ENCODE measurements at places on chromosomes 6 and 20.
A peak's percentile ranks its signal among the peaks of the same experiment; 100 is the strongest.

GRCh38 chr20:32358883-32359632 lies 927 bp downstream of the ASXL1 start:
- DNase-seq: peak; percentile 70

GRCh38 chr6:161476711-161477110 lies 202.8 kb upstream of the AGPAT4 start:
- DNase-seq: no peak

DNA sequence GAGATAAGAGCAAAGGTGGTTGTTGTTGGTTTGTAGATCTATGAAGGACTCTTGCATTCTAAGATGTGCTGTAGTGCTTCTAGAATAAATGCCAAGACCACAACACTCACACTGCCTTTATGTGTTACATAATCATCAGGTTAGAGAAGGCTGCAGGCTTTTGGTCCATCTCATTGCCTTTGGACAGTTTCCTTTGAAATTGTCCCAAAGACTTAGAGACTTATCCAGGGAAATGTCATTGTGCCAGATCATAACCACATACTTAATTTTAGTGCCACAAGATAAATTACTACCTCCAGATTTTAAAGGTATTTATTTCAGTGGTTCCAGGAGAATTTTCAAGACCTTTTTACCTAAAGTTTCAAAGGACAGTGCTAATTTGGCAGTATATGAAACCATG lies 666.6 kb upstream of the CITED2 start:
- DNase-seq: no peak

DNA sequence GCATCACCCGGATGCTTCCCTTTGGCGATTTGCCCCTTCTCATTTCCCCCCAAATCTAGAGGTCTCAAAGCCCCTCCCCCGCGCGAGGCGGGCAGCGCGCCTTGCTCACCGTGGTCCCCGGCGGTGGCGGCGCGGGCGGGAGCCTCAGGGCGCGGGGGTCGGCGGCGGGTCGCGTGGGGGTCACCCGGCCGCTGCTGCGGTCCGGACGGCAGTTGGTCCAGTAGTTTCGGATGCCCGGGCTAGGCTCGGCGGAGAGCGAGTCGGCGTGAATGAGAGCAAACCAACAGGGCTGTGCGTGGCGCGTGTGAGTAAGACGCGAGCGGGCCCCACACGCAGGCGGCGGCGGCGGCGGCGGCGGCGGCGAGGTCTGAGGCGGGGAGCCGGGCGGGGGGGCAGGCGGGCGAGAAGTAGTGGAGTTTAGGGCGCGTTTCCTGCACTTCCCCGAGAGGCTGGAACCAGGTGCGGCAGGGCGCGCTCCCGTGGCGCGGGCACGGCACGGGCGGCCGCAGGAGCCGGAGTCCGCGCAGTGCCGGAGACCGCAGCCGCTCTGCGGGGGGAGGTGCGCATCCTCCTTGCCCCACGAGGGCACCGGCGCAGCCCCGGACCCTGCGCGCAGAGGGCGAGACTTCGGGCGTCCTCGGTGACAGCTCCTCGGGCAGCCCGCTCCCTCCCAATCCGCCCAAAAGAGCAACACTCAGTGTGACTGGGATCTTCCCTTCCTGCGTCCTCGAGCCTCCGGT lies 567 bp downstream of the HS3ST5 start:
- DNase-seq: no peak

- no peak for DNase-seq
Measured at GRCh38 chr6:167049275-167049674, 50.1 kb downstream of the CEP43 start.

DNA sequence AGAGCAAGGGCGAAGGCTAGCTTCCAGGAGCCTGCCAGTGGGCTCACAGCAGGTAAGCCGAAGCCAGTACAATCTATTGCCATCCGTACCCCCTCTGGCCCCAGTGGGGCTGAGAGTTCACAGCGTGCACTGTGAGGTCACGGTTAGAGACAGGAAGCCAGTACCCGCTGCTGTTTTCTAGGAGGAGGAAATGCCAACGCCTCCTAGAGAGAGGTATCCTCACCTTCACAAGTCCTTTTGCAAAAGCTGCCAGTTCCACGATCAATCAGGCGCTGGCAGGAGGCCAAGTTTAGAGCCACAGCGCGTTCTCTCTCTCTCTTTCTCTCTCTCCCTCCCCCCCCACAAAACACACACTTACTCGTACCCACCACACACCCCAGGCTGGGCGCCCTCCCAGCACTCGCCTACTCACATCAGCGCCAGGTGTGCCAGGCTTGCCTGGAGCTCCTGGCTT lies 22.5 kb downstream of the COL9A1 start:
- DNase-seq: no peak

GRCh38 chr6:2492686-2493523 lies 247.5 kb upstream of the GMDS start:
- DNase-seq: no peak

- DNase-seq: no peak
Measured at GRCh38 chr6:163485388-163485851, 70.9 kb downstream of the QKI start.

- no peak for DNase-seq
Measured at GRCh38 chr20:51064137-51064536, 41.2 kb upstream of the KCNG1 start.

- DNase-seq: no peak
Measured at GRCh38 chr6:75778757-75779156, 29.7 kb downstream of the MYO6 start.

DNA sequence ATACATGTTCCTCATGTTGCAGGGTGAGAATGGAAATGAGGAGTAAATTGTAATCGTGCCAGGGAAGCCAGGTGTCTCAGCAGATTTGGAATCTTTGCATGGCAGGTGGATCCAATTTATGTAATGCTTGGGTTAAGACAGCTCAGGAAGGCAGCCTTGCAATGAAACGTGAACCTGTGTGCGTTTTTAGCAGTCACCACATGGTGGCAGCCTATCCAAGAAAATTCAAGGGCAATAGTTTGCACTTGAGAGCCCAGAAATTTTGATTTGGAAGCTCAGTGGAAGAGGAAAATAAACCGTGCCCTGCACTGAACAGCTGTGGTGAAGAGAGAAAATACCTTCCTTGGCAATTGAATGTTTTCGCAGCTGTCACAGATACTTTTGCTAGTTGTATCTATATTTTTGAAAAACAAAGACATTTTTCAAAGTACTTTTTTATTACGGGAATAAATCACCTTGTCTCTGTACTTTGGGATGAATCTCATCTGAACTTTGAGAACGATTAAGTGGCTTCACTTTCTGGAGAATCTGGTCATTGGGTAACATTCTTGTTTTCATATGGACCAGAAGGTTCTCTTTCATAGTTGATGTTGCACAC lies 26.5 kb downstream of the MTHFD1L start:
- DNase-seq: peak; percentile 43

DNA sequence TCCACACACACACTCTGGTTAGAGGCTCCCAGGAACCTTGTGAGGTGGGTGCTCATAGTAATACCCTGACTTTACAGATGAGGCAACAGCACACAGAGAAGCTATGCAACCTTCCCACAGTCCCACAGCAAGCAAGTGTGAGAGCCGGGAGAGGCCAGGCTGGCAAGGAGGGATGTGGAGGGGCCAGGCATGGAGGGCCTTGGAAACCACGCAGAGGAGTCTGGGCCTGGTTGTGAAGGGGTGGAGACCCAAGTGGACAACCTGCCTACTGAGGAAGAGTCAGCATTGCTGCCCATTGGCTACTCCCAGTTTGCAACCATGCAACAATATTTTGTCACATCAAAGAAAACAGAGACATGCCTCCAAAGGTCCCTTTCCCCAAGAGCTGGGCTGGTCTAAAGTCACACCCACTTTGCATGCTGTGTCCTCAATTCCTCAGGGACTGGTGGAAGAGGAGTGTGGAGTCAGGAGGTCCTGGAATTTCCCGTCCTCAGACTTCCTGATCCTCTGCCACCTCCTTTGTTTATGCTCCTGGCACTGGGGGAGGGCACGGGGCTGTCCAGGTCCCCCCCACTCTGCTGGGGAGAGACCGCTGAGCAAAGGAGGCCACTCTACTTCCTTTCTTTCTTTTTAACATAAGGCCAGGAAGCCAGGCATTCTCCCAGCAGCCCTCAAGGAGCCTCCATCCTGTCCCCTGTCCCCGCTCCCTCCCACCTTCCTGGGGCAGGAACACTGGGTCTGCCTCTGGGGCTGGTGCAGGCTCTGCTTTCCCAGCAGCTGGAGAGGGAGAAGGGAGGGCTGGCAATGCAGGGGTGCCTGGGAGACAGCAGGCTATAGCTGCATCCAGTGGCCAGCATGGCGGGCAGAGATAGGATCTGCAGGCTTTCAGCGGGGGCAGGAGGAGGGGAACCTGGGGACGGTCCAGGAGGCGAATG lies 68.3 kb downstream of the NOL4L start:
- DNase-seq: no peak

DNA sequence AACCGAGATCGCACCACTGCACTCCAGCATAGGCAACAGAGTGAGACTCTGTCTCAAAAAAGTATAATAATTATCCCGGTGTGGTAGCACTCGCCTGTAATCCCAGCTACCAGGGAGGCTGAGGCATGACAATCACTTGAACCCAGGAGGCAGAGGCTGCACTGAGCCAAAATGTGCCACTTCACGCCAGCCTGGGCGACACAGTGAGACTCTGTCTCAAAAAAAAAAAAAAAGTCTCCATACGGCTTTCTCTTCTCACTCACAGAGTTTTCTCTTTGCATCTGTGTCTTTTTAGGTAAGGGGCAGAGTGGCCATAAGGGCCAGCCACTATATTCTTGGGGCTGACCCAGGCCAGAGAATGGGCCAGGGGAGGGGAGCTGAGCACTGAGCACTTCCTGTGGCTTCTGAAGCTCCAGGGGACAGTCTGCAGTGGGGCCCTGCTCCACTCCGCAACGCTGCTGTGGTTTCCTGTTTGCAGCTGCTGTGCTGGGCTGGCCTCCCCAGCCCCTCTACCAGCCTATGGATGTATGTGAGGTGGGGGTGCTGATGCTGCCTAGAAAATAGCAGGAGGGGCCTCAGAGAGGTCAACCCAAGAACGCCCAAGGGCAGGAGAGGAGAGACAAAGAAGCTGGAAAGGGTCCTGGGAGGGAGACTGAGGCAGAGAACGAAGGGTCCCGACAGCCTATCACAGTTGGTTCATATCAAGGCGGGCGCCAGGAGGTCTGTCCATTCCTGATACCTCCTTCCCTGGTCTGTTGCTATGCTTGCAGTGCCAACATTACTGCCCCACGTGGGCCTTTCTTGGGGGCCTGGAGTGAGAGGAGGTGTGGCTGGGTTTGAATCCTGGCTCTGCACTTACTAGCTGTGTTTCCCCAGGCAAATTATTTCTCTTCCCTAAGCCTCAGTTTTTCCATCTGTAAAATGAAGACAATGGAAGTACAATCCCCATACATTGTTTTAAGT lies 16.0 kb downstream of the SLA2 start:
- DNase-seq: peak; percentile 54

- DNase-seq: no peak
Measured at GRCh38 chr20:50837532-50838321, 42.9 kb downstream of the BCAS4 start.

GRCh38 chr20:59634435-59635005 lies 30.2 kb downstream of the PHACTR3 start:
- no peak for DNase-seq

DNA sequence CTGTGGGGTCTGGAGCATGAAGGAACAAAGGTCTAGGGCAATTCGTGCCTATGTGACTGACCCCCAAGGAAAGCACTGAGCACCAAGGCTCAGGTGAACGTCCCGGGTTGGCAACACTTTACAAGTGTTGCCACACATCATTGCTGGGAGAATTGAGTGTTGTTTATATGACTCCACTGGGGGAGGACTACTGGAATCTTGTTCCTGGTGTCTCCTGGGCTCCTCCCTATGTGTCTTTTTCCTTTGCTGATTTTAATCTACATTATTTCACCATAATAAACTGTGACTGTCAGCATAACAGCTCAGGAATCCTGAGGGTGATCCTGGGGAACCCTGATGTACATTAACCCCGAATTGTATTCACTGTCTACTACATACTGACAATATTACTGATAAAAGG lies 207.7 kb upstream of the BMP2 start:
- DNase-seq: no peak

DNA sequence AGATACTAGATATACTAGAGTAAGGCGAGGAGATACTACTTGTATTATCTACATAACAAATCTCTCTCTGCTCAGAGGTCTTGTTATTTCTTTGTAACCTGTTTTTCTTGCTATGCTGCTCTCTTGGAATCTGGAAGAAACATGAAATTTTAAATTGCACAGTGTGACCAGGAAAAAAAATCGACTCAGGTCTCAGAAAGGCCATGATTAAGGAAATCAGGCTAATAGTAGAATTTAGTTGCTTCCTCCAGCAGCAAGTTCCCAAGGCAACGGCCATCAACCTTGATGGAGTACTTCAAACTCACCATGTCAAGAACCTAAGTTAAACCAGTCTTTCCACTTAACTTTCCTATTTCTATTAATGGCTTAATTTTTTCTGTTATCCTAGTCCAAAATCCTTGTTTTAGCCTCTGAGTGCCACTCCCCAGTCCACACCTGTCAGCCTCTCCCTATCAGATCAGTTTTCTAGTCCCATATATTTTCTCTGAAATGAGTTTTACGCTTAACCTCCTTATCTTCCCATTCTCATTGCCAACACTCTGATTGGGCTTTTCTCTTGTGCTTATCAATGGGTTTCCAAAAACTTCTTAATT lies 87.7 kb upstream of the BEND3 start:
- no peak for DNase-seq

GRCh38 chr20:46965477-46965876 lies 70.8 kb downstream of the EYA2 start:
- DNase-seq: no peak

DNA sequence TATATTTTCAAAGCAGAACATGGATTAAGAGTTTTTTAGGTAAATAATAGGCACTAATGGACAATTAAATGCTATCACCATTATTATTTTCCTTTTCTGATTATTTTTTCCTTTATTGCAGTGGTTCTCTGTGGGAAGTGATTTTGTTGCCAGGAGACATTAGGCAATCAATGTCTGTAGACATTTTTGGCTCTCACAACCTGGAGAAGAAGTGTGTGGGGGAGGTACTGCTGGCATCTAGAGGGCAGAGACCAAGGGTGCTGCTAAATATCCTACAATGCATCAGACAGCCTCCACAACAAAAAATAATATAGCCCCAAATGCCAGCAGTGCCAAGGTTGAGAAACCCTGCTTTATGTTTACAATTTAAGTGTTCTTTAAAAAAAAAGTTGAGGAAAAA lies 8.3 kb downstream of the IFNGR1 start:
- no peak for DNase-seq

DNA sequence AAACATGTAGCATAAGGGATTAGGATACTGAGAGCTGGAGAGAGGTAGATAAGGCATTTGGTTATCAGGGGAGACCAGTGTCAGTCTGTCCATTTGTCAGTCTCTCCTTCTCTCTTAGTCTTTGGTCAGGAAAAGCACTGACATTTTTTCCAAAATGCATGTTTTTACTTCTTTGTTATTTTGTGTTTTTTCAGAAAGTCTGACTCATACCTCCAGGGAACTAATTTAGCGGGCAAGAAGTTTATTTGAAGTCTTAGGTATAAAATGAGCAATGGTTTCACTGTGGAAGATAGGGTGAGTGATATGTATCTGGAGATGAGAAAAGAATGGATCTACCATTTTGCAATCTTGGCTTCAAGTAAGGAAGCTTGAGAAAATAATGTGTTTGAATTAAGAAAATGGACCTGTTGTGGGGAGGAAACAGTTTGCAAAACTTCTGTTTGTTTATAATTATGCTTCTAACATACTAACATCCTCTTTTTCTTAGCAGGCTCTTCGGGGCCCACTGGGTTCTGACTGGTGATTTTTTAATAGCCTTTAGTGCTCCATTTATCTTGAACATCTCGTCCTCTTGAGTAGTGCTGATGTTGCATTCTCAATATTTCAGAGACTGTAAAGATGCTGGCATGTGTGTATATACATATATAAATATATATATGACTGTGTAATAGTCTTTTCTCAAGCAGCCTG lies 66.9 kb upstream of the FABP7 start:
- no peak for DNase-seq

Data from CD4-positive, alpha-beta T cell treated with Interferon alpha-2 for 1 hour (primary cell).